T-helper 1 cell (primary cell): ENCODE measurements at places on chromosomes 5 and 9.

- no peak for DNase-seq
Observed at GRCh38 chr9:119094086-119094485, 275.1 kb downstream of the BRINP1 start.

DNA sequence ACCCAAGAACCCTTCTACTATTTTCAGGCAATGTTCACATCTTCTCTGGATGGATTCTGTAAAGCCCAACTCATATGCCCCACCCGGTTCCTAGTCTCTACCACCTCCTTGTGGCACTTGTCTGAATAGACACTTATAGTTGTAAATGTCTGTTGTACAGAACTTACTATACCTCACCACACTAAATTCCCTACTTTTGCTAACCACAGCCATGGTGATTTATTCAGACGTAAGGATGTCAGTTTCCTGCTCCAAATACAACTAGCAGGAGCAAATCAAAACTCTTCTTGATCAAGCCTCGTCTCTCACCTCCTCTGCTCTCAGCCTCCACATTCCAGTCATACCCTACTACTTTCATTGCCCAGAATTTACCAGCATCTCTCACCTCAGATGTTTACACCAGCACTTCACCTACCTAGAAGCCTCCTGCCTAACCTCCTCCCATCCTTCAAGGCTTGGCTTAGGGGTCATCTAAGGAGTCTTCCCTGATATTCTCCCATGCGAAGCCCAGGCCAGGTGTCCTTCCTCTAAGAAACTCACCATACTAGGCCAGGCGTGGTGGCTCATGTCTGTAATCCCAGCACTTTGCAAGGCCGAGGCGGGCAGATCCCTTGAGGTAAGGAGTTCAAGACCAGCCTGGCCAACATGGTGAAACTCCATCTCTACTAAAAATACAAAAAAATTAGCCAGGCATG is 75.5 kb downstream of the MAPKAP1 start:
- no peak for DNase-seq

- no peak for DNase-seq
Observed at GRCh38 chr9:83220730-83221129, 157.8 kb upstream of the RASEF start.

DNA sequence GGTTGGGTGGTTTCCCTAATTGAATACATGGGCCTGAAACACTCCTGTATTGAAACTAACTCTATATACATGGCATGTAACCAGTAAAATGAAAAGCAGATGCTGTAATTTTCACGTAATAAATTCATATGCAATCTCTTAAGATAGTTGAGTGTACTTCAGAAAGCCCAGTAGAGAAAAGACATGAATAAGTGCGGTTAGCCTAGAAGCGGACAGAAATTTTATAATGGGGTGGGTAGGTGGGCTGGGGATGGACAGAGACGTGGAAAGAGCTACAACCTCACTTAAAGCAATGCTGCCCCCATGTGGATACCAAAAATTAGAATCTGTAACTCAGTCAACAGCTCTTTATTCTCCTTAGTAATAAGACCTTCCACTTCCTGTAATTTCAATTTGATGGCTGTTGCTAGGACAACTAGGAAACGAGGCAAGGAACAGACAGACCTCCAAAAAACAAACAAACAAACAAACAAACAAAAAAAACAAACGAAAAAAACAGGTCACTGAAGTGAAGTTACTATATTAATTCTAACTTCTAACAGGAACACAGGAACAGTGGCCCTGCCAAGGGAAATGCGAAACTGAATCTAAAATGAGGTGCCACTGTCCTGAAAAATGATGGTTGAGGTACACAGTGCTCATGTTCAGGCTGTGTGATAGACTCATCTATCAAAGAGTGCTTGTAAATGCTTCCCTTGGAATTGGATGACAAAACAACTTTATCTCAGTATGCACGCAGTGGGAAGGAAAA is 103.4 kb upstream of the GNA14 start:
- no peak for DNase-seq

GRCh38 chr5:32251871-32252458 is 60.8 kb downstream of the MTMR12 start:
- DNase-seq = no peak

GRCh38 chr9:35603506-35603985 is 1.5 kb upstream of the TESK1 start:
- DNase-seq = no peak

- no peak for DNase-seq
Observed at GRCh38 chr5:5403741-5404140, 18.7 kb upstream of the ICE1 start.

- no peak for DNase-seq
Observed at GRCh38 chr9:71136696-71137095, 15.3 kb upstream of the TRPM3 start.

DNA sequence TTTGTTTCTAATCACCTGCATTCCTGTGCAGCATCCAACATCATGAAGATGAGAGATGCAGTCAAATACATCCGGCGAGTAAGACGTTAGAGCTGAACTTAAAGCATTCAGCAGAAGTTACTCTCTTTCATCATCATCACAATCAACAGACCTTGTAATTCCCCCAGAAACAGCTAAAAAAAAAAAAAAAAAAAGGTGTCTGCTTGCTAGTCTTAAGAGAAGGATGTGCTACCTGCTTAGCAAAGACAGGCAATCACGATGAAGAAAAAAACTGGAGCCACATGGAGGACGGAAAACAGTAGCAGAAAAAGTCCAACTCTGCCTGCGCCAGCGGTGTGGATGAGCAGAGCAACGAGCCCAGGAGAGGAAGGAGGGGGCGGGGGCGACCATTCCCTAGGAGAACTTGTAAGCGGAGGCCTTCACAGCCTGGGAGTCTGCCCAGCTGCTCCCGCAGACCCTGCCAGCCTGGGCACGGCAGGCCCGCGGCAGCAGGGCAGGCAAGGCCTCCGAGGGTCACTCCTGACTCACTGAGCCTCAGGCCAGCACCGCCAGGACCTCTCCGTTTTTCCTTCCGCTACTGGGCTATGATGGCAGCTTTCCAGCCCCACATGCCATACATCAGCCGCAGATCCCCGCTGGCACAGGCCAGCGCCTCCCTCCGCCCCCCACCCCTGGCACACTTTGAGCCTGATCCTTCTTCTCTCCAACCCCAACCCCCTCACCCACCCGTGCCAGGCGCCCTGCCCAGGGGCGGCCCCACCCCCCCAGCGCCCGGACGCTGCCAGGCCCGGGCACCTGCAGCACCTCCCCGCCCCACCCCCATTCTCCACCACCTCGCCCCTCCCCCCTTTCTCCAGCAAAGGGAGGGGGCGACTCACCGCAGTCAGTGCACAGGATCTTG is 1.4 kb downstream of the NRG2 start:
- no peak for DNase-seq

GRCh38 chr9:133122935-133123611 is 2.0 kb upstream of the RALGDS start:
- no peak for DNase-seq

GRCh38 chr5:157828105-157828943 is 30.6 kb downstream of the CLINT1 start:
- no peak for DNase-seq

DNA sequence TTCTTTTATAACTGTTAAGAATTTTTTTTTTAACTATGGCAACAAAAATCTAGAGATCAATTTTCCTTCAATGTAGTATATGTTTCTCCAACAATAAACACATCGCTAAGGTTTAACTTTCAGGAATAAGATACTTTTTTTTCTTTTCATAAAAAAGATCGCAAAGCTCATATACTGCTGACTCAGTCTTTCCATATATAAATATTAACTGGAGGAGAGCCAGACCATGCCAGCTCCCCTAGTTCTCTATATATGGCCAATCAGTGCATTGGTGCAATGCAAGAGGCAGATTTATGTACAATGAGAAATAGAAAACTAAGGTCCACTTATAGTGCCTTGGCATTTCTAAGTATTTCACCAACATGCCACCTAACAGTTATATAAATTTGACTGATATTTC is 89.2 kb upstream of the GAS1 start:
- no peak for DNase-seq
